ENCODE measurements at places on chromosomes 2 and 18.

- no peak for DNase-seq
These were observed at the start of gene MSGN1 for GRCh38 chr2:17816396-17817245. TSS of gene MSGN1 (plus strand) at chr2:17816460. CDS start at chr2:17816519, 59 bp downstream.

GRCh38 chr2:146374505-146374904 is 1470.3 kb upstream of the ACVR2A start:
- DNase-seq = no peak

DNA sequence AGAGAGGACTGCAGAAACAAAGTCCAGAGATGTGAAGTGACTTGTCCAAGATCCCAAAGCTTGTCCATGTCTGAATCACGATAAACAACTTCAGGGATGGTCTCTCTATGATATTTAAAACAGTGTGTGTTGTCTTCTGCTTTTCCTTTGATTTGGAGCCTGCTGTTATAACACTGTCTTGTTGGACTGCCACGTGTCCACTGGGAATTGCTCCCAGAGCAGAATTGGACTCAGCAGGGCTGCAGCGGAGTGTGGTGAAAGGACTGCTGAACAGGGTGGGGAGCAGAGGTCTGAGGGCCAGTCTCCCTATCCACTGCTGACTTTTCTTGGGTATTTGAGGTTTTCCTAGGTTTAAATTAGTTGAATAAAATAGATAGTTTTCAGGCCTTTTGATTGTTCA is 68.3 kb downstream of the IL1R2 start:
- DNase-seq = no peak

DNA sequence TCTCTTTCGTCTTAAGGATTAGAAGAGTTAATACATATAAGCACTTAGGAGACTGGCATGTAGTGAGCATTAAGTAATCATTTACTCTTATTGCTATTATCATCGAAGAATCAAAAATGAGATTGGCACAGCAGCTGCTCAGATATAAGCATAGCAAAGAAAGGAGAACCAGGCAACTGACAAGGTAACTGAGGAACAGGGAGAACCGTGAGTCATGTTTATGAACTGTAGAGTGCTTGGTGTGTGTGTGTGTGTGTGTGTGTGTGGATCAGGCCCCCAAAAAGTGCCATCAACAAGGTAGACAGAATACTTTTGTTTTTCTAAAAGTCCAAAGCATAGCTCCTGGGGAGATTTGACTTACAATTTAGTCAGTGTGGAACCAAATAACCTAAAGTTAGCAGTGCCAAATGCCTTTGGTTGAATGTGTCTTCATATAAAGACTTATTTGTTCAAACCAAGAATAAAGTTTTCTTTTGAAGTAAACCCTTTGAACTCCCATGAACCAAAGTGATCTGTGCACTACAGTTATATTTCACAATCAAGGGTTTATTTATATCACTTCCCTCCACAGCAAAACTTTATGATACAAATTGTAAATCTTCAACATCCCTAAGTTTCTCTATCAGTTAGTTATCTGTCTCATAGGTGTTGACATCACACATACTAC is 660.6 kb downstream of the NYAP2 start:
- DNase-seq = no peak

DNA sequence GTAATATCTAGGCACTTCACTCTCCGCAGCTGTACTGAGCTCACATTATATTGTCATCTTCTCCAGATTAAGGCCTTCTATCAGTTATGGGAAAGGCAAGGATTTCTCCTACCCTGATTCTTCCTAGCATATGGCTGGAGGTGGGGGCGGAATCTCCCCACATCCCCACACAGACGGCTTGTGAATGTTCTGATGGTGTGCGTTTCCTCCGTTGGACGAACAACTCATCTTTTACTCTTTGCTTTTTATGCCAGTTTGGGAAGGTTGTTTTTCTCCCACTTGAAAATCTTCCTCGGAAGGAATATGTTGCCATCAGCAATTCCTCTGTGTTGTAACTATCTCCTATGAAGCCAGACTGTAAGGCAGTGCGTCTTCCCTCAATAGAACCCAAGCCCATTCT is 24.3 kb downstream of the KLHL29 start:
- no peak for DNase-seq

Measured in CD4-positive, alpha-beta T cell treated with Interleukin-17A for 1 hour (primary cell).